RCC 7860 (cell line): ENCODE measurements at places on chromosomes 4 and X.

DNA sequence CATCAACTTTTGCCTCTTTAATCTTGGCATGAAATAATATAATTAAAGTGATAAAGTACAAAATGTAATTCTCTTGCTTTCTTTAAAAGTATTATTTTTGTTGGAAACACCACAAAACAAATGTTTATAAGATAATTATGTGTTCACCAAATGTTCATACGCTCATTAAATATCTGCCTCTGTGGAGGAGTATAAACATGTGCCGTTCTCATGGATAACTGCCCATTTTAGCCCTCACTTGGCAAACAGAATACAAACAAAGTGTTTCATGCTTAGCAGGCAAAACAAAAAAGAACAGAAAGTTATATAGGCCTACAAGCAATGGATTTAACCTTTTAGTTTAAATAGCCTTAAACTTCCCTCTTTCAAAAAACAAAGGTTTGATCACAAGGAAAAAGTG is 800.5 kb upstream of the DIAPH2 start:
- DNase-seq = no peak

- no peak for DNase-seq
These were observed 109.3 kb downstream of the ASB9 start for GRCh38 chrX:15160558-15161095.

DNA sequence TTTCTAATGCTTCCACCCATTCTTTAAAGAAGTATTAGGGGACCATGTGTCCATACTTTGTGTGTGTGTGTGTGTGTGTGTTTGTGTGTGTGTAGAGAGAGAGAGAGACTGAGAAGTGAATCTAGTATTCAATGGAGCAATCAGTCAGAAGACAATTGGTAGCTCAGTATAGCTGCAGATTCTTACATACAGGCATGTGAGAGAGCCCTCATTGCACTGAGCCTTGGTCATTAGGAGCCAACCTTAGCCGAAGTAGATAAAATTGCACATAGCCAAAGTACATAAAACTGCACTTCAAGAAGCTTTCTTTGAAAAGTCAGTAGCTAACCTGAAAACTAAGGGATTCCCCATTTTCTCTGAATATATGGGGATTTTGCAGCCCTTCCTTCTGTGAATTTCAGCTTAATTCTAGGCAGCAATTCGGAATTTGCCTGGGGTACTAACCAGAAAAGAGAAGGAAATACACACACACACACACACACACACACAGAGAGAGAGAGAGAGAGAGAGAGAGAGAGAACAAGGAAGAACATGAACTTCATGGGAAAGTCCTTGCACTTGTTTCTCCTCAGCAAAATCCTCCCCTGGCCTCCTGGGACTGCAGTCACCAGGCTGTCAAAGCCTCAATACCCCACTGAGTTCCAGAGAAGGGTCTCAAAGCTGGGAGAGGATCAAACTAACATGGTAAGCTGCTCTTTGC is 1.7 kb upstream of the PRDM8 start:
- DNase-seq = no peak

DNA sequence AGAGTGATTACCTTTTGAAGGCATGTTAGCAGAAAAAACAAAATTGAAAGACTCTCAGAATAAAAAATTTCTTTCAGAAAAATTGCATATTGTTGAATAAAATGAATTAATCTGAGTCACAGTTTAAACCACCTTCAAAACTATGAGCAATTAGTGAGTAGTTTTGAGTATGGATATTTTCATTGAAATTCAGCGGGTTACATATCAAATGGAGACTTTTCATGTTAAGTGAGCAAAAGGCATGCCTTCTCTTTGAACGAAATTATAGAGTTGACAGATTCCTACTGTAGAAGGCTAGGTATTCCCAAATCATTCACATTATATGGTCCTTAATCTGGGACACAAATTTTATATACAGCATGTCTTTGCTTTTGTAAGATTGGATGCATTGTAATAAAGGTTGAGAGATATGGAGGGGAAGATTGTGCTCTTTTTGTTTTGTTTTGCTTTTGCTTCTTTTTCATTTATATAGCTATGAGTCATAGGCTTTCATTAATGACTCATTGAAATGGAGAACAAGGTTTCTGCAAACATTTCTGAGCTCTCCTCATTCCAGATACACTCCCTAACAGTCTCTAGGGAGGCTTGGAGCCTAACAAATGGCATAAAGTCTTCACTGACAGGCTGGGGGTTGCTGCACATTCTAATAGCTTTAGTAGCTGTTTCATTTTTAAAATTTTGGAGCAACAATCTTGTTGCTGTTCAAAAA is 21.6 kb downstream of the PCDH18 start:
- peak; percentile 31 for DNase-seq

- no peak for DNase-seq
These were observed 193.6 kb upstream of the BANK1 start for GRCh38 chr4:101596781-101597552.

- peak; percentile 3 for DNase-seq
These were observed 407 bp downstream of the IL13RA1 start for GRCh38 chrX:118727686-118728339.

- no peak for DNase-seq
These were observed 49.5 kb upstream of the LNX1 start for GRCh38 chr4:53640576-53641453.
